ENCODE measurements at places on chromosomes 4 and X. TPM values are rescaled to one million over a fixed set of nuclear protein-coding genes. Genes with fewer than 3 reads are reported as not detected.

GRCh38 chr4:27278615-27279375 is 418.2 kb downstream of the STIM2 start:
- H3K4me3 ChIP-seq: no peak overlapping the region
- no peak overlapping the region for H3K27ac ChIP-seq
- H3K27me3 ChIP-seq: no peaks in the 10 kb centered on the region
- H3K36me3 ChIP-seq: no peaks in the 10 kb centered on the region
- H3K4me1 ChIP-seq: no peaks in the 10 kb centered on the region
- DNase-seq: peak; percentile 56

GRCh38 chr4:110484029-110484428 is 8.1 kb downstream of the ENPEP start:
- H3K36me3 ChIP-seq: no peaks in the 10 kb centered on the region
- H3K27me3 ChIP-seq: peaks cover 28% of the 10 kb centered on the region
- no peak for DNase-seq
- peaks cover 10% of the 10 kb centered on the region for H3K4me1 ChIP-seq

DNA sequence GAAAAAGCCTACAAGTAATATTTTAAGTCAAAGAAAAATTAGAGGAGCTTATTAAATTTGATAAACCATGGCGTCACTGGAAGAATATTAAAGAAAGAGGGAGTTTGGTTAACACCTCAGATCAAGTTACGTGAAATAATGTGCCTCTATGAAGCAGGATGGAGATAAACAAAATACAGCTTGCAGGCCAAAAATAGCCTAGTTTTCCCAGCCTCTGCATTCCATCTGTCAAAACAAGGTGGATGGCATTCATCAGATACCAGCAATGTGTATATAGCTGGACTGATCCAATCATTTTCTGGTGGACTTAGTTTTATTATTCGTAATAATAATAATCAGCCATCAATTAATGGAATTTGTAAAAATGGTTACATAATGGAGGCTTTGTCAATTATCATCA is 230.7 kb downstream of the NR3C2 start:
- H3K27ac ChIP-seq: no peak overlapping the region
- no peaks in the 10 kb centered on the region for H3K36me3 ChIP-seq
- no peak for DNase-seq
- no peak overlapping the region for H3K4me3 ChIP-seq
- H3K27me3 ChIP-seq: no peaks in the 10 kb centered on the region

GRCh38 chr4:151408630-151409469 is at the start of gene FHIP1A:
Gene FHIP1A (plus strand): TSS chr4:151409176. CDS start chr4:151566260, 157,084 bp downstream.
- peak within 1 kb of the TSS; percentile 90 for H3K4me3 ChIP-seq
- peak; percentile 91 for DNase-seq
- H3K36me3 ChIP-seq: no peaks in the 10 kb centered on the region
- peak within 1 kb of the TSS; percentile 99 for H3K27ac ChIP-seq

GRCh38 chr4:104869831-104870230 is 276.8 kb upstream of the TET2 start:
- no peaks in the 10 kb centered on the region for H3K36me3 ChIP-seq
- peaks cover 5% of the 10 kb centered on the region for H3K27me3 ChIP-seq
- no peak overlapping the region for H3K4me3 ChIP-seq
- no peak overlapping the region for H3K27ac ChIP-seq
- no peak for DNase-seq

- DNase-seq: no peak
- no peak overlapping the region for H3K4me3 ChIP-seq
- H3K36me3 ChIP-seq: no peaks in the 10 kb centered on the region
Observed at GRCh38 chr4:153064571-153064970, 128.4 kb downstream of the FHDC1 start.

The STOX2 gene
- total RNA-seq: 23.8 TPM

Data from progenitor cell of endocrine pancreas (in vitro differentiated cells).